Peyer's patch (tissue), 4 donors: ENCODE measurements at places on chromosomes 1 and 21.
A peak's percentile ranks its signal among the peaks of the same experiment; 100 is the strongest.

- no peak for DNase-seq
- no peaks in the 10 kb centered on the region for H3K27me3 ChIP-seq
- no peak overlapping the region for H3K27ac ChIP-seq
- no peaks in the 10 kb centered on the region for H3K4me1 ChIP-seq
- no peaks in the 10 kb centered on the region for H3K36me3 ChIP-seq
Measured at GRCh38 chr1:65189576-65190115, 41.6 kb downstream of the AK4 start.

DNA sequence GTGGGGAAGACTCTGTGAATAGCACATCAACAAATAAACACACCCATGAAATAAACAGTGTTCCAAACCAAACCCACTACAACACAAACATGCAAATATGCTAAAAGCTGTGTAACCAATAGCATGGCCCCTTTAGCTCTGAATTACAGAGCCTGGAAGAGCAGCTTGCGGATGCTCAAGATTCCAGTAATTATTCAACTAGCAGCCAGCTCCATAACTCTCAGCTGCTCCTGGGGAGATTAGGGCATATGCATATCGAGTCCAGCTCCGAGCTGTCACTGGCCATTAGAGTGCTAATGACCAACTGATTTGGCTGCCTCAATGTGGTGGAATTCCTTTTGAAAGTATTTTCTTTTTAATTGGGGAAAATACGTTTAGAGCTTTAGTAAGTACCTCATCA, 207.1 kb downstream of the HHAT start:
- H3K36me3 ChIP-seq = no peaks in the 10 kb centered on the region
- H3K4me3 ChIP-seq = no peak overlapping the region
- no peaks in the 10 kb centered on the region for H3K27me3 ChIP-seq
- DNase-seq = no peak

GRCh38 chr1:151853411-151853943, at the start of gene THEM5:
Gene THEM5 (minus strand): TSS chr1:151853712. CDS start chr1:151853565, 147 bp downstream.
- DNase-seq = no peak
- no peaks in the 10 kb centered on the region for H3K36me3 ChIP-seq
- no peaks in the 10 kb centered on the region for H3K27me3 ChIP-seq
- H3K4me1 ChIP-seq = no peaks in the 10 kb centered on the region
- no peak within 1 kb of the TSS for H3K4me3 ChIP-seq

DNA sequence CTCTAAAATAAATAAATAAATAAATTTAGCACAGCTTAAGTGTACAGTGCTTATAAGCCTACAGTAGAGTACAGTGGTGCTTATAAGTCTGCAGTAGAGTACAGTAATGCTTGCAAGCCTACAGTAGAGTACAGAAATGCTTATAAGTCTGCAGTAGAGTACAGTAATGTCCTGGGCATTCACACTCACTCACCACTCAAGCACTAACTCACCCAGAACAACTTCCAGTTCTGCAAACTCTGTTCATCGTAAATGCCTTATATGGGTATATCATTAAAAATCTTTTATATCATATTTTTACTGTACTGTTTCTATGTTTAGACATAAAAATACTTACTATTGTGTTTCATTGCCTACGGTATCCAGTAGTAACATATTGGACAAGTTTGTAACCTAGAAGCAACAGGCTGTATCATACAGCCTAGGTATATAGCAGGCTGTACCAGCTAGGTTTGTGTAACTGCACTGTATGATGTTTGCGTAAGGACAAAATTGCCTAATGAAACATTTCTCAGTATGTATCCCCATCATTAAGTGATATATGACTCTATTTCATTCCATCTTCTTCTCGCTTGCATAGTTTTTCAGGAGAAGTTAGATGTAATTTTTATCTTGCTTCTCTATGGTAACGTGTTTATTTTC, 14.0 kb upstream of the S100B start:
- no peaks in the 10 kb centered on the region for H3K36me3 ChIP-seq
- H3K4me1 ChIP-seq = peaks cover 7% of the 10 kb centered on the region
- DNase-seq = no peak

- H3K4me3 ChIP-seq = no peak overlapping the region
- no peaks in the 10 kb centered on the region for H3K36me3 ChIP-seq
- no peaks in the 10 kb centered on the region for H3K4me1 ChIP-seq
- no peaks in the 10 kb centered on the region for H3K27me3 ChIP-seq
Measured at GRCh38 chr1:43256675-43257570, 12.9 kb upstream of the TMEM125 start.

DNA sequence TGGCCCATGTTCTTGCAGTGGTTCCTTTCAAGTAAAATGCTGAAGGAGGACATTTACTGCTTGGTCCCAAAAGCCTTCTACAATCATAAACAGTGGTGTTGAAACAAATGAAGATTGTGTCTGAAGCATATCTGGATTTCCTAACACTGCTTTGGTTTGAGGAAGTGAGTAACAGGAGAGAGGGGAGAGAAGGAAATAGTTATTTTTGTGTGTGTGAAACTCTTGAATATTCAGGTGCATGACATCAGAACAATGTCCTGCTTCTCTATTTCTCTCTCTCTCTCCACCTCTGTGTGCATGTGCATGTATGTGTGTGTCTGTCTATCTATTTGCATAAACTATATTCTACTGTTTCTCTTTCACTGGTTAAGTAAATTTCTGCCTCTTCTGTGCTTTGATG, 61.4 kb upstream of the TNFSF18 start:
- no peak overlapping the region for H3K4me3 ChIP-seq
- no peak overlapping the region for H3K27ac ChIP-seq
- H3K4me1 ChIP-seq = no peaks in the 10 kb centered on the region
- no peaks in the 10 kb centered on the region for H3K36me3 ChIP-seq

- H3K4me3 ChIP-seq = no peak overlapping the region
- H3K36me3 ChIP-seq = no peaks in the 10 kb centered on the region
- no peaks in the 10 kb centered on the region for H3K4me1 ChIP-seq
- H3K27ac ChIP-seq = no peak overlapping the region
Measured at GRCh38 chr1:225565847-225566246, 87.1 kb downstream of the ENAH start.

GRCh38 chr1:183467687-183468086, 4.6 kb upstream of the SMG7 start:
- H3K4me3 ChIP-seq = no peak overlapping the region
- peaks cover 6% of the 10 kb centered on the region for H3K4me1 ChIP-seq
- no peak for DNase-seq
- no peaks in the 10 kb centered on the region for H3K36me3 ChIP-seq

DNA sequence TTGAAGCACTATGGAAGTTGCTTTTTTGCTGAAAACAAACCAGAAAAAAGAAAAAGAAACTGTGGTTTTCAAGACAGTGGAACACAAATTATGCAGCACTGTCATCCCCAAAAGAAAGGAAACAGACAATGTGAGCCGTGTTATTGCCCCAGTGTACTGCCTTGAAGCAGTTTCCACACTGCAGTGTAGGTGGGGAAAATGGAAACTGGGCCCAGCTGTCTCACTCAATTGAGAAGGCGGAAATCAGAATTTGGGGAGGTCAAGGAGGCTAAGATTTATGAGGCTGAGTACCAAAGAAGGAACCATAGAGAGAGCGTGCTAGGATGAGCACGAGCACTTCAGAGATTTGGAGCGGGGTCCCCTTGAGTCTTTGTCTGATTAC, 55.5 kb downstream of the MPZL1 start:
- H3K27me3 ChIP-seq = no peaks in the 10 kb centered on the region
- DNase-seq = no peak
- no peaks in the 10 kb centered on the region for H3K4me1 ChIP-seq
- no peak overlapping the region for H3K27ac ChIP-seq

DNA sequence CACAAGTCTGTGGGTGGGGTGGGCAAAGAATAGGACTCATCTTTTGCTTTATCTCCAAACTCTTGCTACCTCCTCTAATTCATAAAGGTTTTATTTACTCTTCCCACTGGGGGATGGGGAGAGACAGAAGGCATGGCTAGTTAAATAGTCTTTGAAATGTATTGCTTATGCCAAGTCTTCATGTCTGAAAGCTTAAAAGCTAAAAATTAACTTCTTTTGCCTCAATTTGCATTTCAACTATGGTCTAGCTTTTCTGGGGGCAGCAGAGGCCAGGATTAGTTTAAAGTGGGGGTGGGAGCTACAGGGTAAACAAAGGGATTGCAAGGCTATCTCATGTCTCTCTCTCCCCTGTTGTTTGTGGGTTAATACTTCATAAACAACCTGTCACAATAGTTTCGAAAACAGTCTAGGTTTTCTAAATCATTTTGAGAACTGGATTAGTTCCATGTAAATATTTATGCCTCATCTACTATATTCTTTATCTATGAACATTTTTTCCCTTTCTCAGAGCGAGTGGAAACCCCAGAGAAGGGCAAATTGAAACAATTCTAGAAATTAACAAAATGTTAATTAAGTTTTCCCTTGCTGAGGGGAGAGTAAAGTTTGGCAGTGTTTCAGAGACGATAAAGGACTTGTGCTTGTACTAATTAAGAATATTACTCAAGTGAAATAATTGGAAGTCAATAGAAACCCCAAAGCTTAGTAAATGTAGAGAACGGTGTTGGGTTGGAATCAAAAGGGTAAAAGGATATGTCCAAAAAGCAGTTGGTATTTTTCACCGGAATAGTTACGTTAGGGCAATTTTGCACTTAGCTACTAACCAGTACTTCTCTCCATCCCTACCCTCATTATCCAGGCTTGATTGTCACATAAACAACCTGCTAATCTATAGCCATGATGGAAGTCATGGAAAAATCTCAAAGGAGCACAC, 182.2 kb downstream of the GIPC2 start:
- H3K27me3 ChIP-seq = no peaks in the 10 kb centered on the region
- no peak overlapping the region for H3K4me3 ChIP-seq
- no peaks in the 10 kb centered on the region for H3K4me1 ChIP-seq
- no peaks in the 10 kb centered on the region for H3K36me3 ChIP-seq
- H3K27ac ChIP-seq = peak overlapping the region; percentile 10

- H3K4me1 ChIP-seq = peaks cover 4% of the 10 kb centered on the region
- no peak overlapping the region for H3K27ac ChIP-seq
- no peaks in the 10 kb centered on the region for H3K36me3 ChIP-seq
- no peak for DNase-seq
- no peak overlapping the region for H3K4me3 ChIP-seq
Measured at GRCh38 chr21:34595457-34595856, 19.5 kb downstream of the RCAN1 start.

DNA sequence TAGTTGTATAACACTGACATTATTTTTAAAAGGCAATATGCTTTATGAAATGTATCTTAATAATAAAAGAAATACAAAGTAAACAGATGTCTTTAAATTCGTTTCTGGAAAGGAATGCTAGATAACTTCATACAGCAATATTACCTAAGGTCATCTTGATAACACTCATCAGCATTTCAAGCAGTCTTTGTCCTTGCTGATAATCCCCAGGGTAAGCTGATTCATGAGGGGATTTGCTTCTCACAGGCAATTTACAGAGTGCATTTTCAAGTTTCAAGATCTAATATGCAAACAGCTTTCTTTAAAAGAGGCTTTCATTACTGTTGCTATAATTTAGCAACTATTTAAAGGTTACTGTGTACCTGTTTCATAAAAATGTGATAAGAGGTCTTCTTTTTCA, 75.2 kb upstream of the NEK2 start:
- no peaks in the 10 kb centered on the region for H3K27me3 ChIP-seq
- no peak overlapping the region for H3K4me3 ChIP-seq
- peaks cover 33% of the 10 kb centered on the region for H3K36me3 ChIP-seq
- no peak for DNase-seq
- no peak overlapping the region for H3K27ac ChIP-seq

DNA sequence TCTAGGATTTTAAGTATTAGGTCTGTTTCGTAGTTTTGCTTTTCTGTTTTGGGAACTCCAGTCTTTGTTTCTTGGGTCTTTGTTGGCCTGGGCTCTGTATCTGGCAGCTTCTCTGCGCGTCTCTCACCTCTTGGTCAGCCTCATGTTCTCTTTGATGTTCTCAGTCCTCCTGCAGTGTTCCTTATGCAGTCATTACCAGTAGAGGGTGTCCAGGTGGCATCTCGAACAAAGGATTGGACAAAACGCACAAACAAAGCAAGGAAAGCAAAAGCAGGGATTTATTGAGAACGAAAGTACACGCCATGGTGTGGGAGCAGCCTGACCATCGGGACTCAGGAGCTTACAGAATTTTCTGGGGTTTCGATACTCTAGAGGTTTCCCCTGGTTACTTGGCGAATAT, 133.7 kb upstream of the COL6A1 start:
- H3K4me3 ChIP-seq = no peak overlapping the region
- no peaks in the 10 kb centered on the region for H3K4me1 ChIP-seq
- H3K36me3 ChIP-seq = no peaks in the 10 kb centered on the region
- no peak overlapping the region for H3K27ac ChIP-seq

DNA sequence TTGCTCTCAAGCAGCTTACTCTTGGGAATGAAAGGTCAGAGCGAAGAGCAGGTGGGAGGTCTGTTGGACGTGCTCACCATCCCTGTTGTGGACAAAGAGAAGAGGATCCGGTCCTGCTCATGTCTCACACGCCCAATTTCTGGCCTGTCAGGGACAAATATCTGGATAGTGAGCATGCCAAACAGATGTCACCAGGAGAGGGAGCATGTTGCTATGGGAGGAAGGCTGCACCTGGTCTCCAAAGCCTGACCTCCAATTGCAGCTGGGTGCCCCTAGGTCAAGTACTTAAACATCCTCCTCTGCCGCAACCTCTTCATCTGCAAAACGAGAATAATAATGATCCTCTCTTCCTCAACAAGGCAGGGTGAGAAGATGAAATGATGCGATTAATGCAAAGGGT, 53.4 kb downstream of the DMRTA2 start:
- no peak overlapping the region for H3K27ac ChIP-seq
- no peaks in the 10 kb centered on the region for H3K36me3 ChIP-seq
- H3K27me3 ChIP-seq = no peaks in the 10 kb centered on the region
- DNase-seq = no peak
- no peak overlapping the region for H3K4me3 ChIP-seq

DNA sequence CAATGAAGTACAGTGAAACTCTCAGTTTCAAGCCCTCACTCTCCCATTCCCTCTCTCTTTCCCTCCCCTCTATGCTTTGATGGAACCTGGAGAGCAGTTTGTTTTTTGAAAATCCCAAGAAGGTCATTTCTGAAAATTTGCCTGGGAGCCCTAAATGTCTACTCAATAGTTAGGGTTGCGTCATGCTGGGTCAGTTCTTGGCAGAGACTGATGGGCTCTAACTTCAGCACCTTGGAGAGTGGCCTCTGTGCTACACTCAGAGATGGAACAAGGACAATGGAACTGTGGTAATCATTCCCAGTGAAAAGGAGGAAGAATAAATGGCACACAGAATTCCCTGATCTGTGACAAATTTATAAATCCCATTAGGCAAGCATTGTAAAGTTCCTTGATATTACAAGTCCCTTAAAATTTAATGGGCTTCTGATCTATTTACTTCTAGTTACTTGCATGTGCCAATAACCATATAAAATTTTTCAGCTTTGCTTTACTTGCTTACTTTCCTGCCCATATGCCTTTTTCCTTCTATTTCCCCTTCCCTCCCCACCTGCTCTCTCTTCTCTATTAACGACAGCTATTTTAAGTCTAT, 182.9 kb upstream of the KCND3 start:
- no peak overlapping the region for H3K4me3 ChIP-seq
- no peaks in the 10 kb centered on the region for H3K27me3 ChIP-seq
- H3K4me1 ChIP-seq = no peaks in the 10 kb centered on the region
- DNase-seq = no peak

GRCh38 chr1:237901299-237901934, 10.7 kb upstream of the ZP4 start:
- no peak overlapping the region for H3K4me3 ChIP-seq
- H3K36me3 ChIP-seq = no peaks in the 10 kb centered on the region
